Activated T-helper 2 cell treated with anti-CD3 and anti-CD28 coated beads, Interferon-gamma antibody, Interleukin-2, Interleukin-4, amounts not matched to agents 10 μg/mL and 5 μg/mL and 100 μg/mL, durations not matched to agents 14 hours and 24 hours and 36 hours (primary cell): ENCODE measurements at places on chromosomes 4 and X. TPM values are rescaled to one million over a fixed set of nuclear protein-coding genes. Genes with fewer than 3 reads are reported as not detected.

ZMYM3 gene
- total RNA-seq: 26.8 and 31.4 TPM in 2 replicates

GSX2 gene
- not detected in 2 replicates for total RNA-seq

CXXC4 gene
- not detected in 2 replicates for total RNA-seq

KDR gene
- total RNA-seq: not detected in 2 replicates

GAGE2A gene
- total RNA-seq: not detected in 2 replicates

MAGEC1 gene
- not detected in 2 replicates for total RNA-seq

CXCL13 gene
- 82.6 and 87.2 TPM in 2 replicates for total RNA-seq

CLTRN gene
- 0.23 and 0.25 TPM in 2 replicates for total RNA-seq

CCNA2 gene
- total RNA-seq: 74.7 and 75.1 TPM in 2 replicates

FAM184B gene
- total RNA-seq: not detected in 2 replicates

NPY2R gene
- total RNA-seq: not detected in 2 replicates

NIPAL1 gene
- total RNA-seq: 0.82 and 1.4 TPM in 2 replicates

VEGFC gene
- 0.11 TPM in 1 of 2 replicates, not detected in the other for total RNA-seq

GPR119 gene
- not detected in 2 replicates for total RNA-seq

FMR1NB gene
- total RNA-seq: not detected in 2 replicates

KCND1 gene
- 2.9 and 3.3 TPM in 2 replicates for total RNA-seq

ANOS1 gene
- total RNA-seq: not detected in 2 replicates

CYBB gene
- 0.09 TPM in 2 replicates for total RNA-seq

FAM53A gene
- total RNA-seq: 2.7 and 3.3 TPM in 2 replicates

SMR3B gene
- total RNA-seq: not detected in 2 replicates

TMEM131L gene
- total RNA-seq: 28.1 and 29.7 TPM in 2 replicates

EGF gene
- not detected in 2 replicates for total RNA-seq

C4orf51 gene
- total RNA-seq: not detected in 2 replicates

TENM3 gene
- total RNA-seq: 0.05 and 0.09 TPM in 2 replicates

PTPN13 gene
- total RNA-seq: 0.18 and 0.25 TPM in 2 replicates

SH3TC1 gene
- total RNA-seq: 14.2 and 14.8 TPM in 2 replicates

CLGN gene
- 0.11 and 0.30 TPM in 2 replicates for total RNA-seq

SPATA4 gene
- not detected in 2 replicates for total RNA-seq

UGT2A1 gene
- total RNA-seq: not detected in 2 replicates

ALPK1 gene
- total RNA-seq: 2.9 and 3.8 TPM in 2 replicates

GPR173 gene
- total RNA-seq: not detected in 2 replicates

SSX4B gene
- total RNA-seq: not detected in 2 replicates

MAGEB4 gene
- not detected in 2 replicates for total RNA-seq

RFC1 gene
- 56.6 and 64.7 TPM in 2 replicates for total RNA-seq

NAT8L gene
- 3.5 and 3.6 TPM in 2 replicates for total RNA-seq

RIBC1 gene
- total RNA-seq: 0.43 and 0.90 TPM in 2 replicates
